NCI-H1436 treated with DMSO at 0.1 percent for 48 hours (cell line): ENCODE measurements at places on chromosomes 3 and 15.

- peak; percentile 86 for DNase-seq
Measured at GRCh38 chr3:103337179-103337845, 902.5 kb downstream of the ZPLD1 start.

DNA sequence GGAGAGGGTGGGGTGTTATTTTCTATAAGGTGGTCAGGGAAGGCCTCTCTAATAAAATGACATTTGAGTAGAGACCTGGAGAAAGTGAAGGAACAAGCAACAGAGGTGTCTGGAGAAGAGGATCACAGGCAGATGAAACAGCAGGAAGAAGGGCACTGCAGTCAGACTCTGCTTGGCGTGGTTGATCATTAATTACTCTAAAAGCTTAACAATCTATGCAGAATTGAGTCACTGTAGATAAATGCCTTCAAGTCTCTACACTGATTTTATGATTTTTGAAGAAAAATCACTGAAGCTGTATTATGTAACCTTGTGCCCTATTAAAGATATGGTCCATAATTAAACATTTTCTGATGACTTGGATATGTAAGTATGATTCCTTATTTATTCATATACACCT lies 114.2 kb downstream of the TNIK start:
- DNase-seq: no peak

DNA sequence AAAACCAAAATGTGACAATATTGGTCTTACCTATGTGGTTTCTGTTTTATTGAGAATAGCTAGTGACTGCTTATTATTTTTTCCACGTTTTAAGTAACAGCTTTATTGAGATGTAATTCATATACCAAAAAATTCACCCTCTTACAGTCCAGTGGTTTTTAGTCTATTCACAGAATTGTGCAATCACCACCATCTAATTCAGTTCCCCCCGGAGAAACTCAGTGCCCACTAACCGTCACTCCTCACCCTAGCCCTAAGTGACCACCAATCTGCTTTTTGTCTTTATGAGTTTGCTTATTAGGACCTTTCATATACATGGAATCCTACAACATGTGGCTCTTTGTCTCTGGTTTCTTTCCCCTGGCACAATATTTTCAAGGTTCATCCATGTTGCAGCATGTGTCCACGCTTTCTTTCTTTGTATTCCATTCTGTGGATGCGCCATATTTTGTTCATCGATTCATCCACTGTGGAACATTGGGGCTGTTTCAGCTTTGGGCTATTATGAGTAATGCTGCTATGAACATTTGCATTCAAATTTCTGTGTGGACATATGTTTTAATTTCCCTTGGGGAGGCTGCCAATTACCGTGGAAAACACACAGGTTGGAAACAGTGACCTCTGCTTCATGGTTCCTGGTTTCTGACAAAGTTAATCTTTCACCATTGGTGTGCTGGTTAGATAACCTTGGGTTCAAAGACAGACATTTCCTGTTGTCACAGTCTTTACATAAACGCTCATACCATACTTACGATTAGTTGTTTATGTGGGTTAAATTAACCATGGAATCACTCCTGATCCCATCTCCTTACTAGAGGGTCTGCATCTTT lies 3.2 kb upstream of the BCL2L10 start:
- DNase-seq: no peak

DNA sequence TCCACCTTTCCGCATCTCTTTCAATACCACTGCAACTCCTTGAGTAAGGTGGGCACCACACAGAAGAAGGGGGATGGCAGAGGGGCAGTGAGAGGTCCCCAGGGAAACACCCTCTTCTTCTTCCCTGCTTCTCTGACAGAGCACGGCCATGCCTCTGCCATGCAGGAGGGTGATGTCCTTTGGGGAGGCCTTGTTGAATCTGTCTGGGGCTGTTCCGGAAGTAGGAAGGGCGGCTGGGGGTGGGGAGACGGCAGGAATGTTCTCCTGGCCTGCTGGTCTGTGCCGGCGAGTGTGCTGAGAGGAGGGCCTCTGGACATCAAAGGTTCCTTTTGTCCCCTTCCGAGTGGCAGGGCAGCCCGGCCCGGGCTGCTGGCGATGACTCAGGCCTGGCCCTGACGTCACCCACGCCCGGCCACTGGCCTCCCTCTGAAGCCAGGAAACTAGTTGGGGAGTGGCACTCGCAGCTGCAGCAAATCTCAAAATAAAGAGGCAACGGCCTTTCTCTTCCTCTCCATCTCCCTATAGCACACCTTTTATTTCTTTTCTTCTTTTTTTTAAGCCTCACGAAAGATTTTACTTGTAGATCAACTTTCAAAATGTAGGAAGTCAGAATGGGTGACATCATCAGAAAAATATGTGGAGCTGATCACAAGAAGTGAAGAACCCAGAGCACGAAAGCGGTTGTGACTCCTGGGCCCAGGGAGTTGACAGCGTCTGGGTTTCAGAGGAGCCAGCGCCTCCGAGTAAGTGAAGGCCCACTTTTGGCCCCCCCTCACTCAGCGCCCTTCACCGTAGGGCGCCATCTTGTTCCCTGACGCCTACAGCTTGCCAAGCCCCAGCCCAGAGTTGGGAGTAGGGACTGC lies at the start of gene ZBTB38:
Gene ZBTB38, plus strand, starts transcription at position 443 of the 863 bp plus-strand sequence. CDS start 73,885 bp downstream, outside the sequence.
- DNase-seq: no peak

DNA sequence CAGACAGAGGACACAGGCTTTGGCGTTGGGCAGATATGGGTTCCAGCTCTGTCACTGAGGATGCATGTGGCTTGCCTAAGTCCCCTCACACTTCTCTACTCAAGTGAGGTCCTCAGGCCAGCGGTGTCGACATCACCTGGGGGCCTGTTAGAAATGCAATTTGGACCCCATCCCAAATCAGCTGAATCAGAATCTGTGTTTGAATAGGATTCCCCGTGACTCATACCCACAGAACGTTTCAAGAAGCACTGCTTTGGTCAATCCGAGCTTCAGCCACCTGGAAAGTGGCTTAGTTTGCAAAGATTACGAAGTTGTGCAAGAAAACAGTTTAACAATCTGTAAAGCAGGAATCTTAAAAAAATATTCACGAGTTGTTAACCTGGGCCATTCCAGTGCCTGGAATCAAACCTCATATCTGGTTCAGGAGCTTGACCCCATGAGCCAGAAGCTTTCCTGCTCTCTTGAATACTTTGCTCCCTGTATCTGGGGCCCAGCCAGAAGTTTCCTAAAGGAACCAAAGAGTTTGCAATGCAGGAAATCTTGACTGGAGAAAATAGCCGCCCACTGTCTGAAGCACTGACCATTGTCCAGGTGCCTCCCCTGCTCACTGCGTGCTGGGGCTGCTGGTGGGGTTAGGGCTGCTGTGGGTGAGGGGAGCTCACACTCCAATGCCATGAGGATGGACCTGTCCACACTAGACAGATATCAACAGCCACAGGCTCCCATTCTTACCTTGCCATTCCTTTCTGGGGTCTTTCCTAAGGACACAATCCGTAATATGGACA lies 208.5 kb upstream of the LINGO1 start:
- DNase-seq: no peak

- DNase-seq: no peak
Measured at GRCh38 chr3:186653080-186653707, 12.6 kb upstream of the HRG start.

- no peak for DNase-seq
Measured at GRCh38 chr3:119630880-119631329, 29.5 kb downstream of the POPDC2 start.

DNA sequence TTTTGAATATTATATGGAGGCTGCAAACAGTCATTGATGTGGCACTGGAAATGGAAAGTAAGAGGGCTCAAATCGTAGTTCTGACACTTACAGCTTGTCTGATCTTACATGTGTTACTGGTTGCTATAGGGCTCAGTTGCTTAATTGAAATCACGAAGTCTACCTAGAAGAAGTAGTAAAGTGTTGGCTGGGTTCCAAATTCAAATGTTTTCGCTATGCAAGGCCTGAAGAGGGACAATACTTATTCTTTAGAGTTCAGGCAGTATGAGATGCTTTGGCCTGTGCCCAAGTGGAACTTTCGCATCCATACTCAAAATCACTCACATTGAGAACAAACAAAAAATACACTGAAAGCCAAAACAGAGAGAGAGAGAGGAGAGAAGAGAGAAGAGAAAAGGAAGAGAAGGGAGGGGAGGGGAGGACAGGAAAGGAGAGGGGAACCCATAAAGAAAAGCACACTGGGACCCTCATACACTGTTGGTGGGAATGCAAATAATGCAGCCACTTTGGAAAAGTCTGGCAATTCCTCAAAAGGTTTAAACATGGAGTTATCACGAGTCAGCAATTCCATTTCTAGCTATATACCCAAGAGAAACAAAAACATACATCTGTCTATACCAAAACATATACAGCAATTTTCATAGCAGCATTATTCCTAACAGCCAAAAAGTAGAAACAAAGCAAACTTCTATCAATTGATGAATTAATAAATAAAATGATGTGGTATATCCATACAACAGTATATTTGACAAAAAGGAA lies 2.9 kb upstream of the FXR1 start:
- no peak for DNase-seq

DNA sequence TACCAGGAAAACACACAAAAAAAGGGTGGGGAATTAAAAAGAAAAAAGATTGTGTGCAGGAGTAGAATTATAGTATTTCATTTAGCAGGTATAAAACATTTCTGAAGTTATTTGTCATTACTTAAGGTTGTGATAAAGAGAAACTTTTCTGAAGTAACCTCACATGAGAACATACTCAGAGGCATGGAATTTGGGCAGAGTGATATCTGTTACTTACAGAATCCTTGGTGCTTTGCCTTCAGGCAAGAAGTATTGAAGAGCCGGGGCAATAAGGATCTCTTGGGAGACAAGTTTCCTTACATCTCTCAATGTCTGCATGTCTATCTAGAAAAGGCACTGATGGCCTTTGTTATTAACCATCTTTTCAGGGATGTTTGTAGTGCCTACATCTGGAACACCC lies 179.7 kb upstream of the ROBO1 start:
- no peak for DNase-seq

DNA sequence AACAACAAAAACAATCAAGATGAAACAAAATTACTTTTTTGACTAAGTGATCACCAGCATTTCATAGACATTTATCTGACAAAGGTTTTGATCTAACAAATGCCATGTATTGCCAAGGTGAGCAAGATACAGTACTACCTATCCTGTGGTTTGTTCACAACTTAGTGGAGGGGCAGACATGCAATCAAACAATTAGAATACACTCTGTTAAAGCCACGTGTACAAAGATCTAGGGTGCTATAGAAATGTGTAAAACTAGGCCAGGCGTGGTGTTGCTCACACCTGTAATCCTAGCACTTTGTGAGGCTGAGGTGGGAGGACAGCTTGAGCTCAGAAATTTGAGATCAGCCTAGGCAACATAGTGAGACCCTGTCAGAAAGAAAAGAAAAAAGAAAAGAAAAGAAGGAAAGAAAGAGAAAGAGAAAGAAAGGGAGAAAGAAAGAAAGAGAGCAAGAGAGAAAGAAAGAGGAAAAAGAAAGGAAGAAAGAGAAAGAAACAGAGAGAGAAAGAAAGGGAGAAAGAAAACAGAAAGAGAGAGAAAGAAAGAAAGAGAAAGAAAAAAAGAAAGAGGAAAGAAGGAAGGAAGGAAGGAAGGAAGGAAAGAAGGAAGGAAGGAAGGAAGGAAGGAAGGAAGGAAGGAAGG lies 1.4 kb upstream of the TRIM69 start:
- no peak for DNase-seq

DNA sequence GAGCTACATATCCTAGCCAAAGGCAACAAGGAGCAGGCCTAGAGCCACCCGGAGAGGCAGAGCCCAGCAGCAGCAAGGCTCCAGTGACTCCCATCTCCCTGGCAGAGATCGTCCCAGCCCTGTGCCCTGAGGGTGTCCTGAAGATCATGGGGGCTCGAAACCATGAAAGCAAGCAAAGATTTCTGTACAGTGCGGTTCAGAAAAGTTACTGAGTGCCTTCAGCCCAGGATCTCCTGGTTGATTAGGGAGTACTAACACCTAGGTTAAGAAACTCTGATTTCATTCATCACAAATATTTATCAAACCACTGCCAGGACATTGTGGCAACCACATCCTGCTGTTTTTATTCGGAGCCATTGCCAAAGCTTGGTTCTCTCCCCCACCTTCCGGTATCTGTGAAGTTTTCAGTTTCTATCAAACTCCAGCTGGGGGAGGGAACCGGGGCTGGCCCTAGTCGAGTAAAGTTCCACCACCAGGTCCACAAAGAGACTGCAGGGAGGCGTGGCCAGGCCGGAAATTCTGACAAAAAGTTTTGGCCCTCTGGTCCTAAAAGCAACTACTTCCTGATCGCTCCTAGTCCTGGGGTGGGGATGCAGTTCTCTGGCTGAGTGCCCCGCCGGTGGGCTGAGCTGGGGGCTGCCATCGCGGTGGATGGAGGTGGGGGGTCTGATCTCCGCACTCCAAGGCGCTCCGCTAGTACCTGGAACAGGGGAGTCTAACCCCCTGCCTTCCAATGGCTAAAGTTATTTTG lies 1.2 kb downstream of the RAB43 start:
- DNase-seq: no peak

DNA sequence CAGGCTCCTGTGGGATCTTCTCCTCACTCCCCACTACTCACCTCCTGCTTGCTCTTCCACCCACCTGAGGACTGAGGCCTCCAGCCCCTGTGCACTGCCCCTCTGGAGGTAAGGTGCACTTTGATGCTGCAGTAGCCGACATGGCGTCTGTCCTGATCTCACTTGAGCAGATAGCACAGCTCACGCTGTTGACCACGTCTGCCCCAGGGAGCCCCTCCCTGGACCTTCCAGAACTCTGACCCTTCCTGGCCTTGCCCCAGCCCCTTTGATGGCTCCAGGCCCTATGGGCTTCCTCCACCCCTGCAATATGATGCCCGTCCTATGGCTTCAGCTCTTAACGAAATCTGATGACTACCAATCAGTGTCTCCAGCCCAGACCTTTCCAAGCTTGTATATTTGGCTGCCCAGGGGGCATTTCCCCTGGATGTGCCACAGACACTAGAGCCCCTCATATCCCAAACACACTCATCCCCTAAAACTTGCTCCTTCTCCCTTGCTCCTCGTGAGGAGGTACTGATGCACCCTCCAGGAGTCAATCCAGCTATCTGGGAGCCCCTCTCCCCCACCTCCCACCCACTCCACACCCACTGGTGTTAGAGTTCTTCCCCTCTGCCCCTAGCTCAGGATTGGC lies 27.1 kb downstream of the KY start:
- no peak for DNase-seq

- DNase-seq: no peak
Measured at GRCh38 chr3:364287-364686, 167.7 kb downstream of the CHL1 start.

- DNase-seq: no peak
Measured at GRCh38 chr15:31484986-31485385, 158.4 kb downstream of the KLF13 start.
